ENCODE measurements at places on chromosomes 5 and 9.

DNA sequence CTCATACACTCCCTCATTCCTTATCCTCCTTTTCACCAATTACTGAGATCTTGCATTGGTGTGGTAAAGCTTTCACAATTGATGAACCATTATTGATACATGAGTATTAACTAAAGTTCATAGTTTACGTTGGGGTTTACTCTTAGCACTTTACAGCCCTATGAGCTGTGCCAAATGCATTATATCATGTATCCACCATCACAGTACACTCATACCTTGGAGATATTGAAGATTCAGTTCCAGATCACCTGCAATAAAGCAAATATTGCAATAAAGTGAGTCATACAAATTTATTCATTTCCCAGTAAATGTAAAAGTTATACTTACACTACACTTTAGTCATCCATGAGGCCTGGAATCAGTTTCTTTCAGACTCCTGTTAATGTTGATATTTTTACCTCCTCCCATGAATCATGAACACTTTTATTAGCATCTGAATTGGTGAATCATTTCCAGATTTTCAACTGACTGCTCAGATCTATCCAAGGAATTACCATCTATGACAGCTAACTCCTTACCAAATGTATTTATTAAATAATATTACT is 546.6 kb upstream of the PTPRD start:
- DNase-seq: no peak

DNA sequence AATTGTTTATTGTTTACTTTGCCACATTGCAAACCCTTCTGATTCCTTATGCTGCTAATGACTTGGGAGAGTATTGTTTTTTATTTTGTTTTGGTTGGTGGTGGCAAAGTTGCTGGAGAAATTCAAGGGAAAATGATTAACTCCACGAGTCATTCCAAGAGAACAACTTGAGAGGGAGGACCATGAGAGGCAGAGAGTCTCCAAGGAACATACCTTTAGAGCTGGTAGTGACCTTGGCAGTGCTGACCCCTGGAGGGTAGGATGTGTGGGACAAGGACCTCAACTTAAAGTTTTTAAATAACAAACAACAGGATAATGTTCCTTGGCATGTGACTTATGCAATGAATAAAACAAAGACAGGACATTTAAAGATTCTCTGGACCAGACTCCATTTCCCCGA is 139.7 kb downstream of the LRRC70 start:
- no peak for DNase-seq

- DNase-seq: peak; percentile 96
Observed at GRCh38 chr5:56384186-56384585, 151.1 kb upstream of the ANKRD55 start.

DNA sequence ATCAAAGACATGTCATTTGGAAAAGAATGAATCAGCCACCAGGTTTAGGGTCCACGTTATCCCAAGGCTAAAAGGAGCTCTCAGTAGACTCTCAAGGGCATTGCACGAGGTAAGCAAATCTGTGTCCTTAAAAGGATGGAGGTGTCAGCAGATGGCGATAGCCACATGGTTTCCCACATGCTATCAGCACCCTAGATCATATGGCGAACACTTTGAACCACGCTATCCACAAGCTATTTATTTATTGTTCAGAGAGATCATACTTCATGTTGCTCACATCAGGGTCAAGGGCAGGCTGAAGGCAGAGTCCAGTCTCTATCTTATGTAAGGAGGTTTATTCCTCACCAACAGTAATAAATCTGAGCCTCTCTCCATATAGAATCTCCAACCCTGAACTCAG is 43.7 kb downstream of the CDH6 start:
- DNase-seq: no peak

DNA sequence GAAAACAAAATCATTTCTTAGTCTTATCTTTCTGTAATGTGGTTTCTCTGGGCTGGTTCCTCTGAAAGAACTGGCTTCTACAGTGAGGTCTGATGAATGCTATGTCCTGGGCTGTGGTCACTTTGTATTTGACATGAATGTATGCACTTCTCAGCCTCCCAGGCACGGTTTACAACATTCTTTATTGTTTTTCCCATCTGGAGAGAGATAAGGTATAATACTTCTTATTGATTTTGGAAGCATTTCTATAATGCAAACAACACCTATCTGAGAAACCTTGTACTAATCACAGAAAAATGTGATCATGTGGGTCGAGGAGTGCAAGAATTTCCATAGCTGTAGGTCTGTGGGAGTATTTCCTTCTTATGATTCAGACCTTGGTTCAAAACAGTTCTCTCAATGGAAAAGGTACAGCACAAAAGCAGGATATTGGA is 46.9 kb downstream of the ACTBL2 start:
- DNase-seq: peak; percentile 97

Data from NCI-H226 (cell line).